ENCODE measurements at places on chromosomes 7 and 10.

- H3K4me3 ChIP-seq, result no peak overlapping the region
- H3K4me1 ChIP-seq, result no peaks in the 10 kb centered on the region
- peaks cover 19% of the 10 kb centered on the region for H3K27me3 ChIP-seq
- no peaks in the 10 kb centered on the region for H3K36me3 ChIP-seq
Observed at GRCh38 chr10:13048762-13049161, 47.2 kb upstream of the CCDC3 start.

GRCh38 chr7:148385009-148385682 is 205.4 kb upstream of the C7orf33 start:
- H3K27me3 ChIP-seq, result peaks cover 27% of the 10 kb centered on the region
- no peaks in the 10 kb centered on the region for H3K4me1 ChIP-seq
- H3K27ac ChIP-seq, result no peak overlapping the region
- no peak overlapping the region for H3K4me3 ChIP-seq
- DNase-seq, result no peak

DNA sequence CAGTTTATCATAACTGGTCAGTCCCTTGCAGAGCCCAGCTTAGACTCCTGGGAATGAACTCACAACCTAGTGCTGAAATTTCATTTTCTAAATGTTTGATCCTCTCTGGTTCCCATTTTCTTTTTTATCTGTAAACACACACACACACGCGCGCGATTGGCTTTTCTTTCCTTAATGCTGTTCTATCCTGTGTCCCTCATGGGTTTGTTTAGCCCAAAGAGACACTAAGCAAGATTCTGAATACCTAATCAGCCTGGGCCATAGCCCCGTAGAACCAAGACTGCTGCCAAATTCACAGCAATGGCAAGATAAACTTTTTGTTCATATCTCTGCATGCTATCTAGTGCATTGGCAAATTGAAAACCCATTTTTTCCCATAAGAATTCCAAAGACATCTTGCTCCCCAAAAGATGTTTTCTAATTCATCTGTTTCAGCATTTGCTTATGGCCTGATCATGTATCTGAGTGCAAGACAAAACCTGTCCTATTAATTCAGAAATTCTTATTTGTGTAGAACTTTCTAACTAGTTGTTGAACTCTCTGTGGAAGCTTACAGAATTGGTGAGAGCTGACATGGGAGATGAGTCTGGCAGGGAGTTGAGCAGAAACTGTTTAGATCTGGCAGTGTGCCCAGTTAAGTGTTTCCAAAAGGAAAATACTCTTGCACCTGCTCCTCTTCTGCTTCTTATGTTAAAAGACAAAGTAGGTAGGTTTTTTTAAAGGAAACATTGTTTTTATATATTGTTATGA is 1.8 kb upstream of the IFIT1 start:
- peaks cover 9% of the 10 kb centered on the region for H3K36me3 ChIP-seq
- H3K27me3 ChIP-seq, result no peaks in the 10 kb centered on the region
- peak overlapping the region; percentile 20 for H3K27ac ChIP-seq
- peaks cover 10% of the 10 kb centered on the region for H3K4me1 ChIP-seq
- DNase-seq, result no peak
- H3K4me3 ChIP-seq, result no peak overlapping the region

DNA sequence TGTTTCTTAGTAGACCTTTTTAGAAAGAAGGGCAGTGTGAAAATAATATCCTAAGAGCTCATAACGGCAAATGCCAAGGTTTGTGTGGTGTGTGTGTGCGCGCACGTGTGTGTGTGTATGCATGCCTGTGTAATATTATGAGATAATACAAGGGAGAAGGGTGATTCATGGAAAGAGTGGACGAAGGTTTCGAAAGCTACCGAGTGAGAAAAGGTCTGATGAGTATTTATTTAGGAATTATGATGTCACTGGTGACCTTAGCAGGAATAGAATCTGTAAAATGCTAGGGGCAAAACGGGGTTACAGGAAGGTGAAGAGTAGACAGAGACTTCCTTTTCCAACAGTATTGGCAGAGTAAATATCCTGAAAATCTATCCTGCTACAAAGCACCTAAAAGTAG is 107.3 kb downstream of the AHR start:
- no peaks in the 10 kb centered on the region for H3K36me3 ChIP-seq
- no peak for DNase-seq
- no peak overlapping the region for H3K27ac ChIP-seq
- no peak overlapping the region for H3K4me3 ChIP-seq

GRCh38 chr10:33237736-33238624 is 96.5 kb downstream of the NRP1 start:
- DNase-seq, result no peak
- no peaks in the 10 kb centered on the region for H3K4me1 ChIP-seq
- H3K27ac ChIP-seq, result no peak overlapping the region
- peaks cover 13% of the 10 kb centered on the region for H3K27me3 ChIP-seq
- H3K4me3 ChIP-seq, result no peak overlapping the region
- H3K36me3 ChIP-seq, result no peaks in the 10 kb centered on the region

All from effector memory CD8-positive, alpha-beta T cell (primary cell).